ENCODE measurements at places on chromosomes 7 and 10.

DNA sequence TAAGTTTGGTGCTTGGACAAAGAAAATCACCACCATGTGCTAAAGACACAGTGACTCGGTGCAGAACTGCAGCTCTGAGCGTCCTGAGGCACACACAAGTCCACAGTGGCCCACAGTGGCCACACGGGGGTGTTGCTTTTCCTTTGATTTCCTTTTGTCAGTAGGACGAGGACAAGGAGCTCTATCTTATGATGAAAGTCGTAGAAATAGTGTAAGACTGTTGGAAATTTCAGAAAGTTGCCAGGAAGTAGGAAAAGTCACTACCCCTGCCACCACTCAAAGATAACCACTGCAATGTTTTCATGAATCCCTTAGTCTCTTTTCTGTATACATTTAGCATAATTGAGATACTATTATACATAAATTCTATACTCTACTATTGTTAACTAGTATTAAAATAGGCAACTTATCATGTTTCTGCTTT, 146.0 kb downstream of the TNS3 start:
- DNase-seq: no peak

DNA sequence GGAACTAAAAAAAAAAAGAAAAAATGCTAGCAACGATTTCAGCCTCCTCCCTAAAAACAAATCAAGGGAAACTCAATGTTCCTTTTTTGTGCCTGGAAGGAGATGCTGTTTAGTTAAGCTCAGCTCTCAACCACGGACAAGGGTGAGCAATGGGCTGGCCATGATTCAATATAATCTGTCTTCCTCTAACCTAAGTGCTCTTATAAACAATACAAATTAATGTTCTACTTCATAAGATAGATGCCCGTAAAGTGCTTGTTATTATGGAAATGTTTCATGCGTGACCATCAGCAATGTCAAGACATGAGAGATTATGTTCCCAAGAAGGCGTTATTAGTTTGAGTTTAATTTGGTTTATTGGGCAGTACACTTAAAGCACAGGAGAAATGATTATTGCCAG, 320.3 kb downstream of the SFMBT2 start:
- no peak for DNase-seq

- DNase-seq: no peak
Observed at GRCh38 chr10:3104251-3104918, 37.0 kb downstream of the PFKP start.

DNA sequence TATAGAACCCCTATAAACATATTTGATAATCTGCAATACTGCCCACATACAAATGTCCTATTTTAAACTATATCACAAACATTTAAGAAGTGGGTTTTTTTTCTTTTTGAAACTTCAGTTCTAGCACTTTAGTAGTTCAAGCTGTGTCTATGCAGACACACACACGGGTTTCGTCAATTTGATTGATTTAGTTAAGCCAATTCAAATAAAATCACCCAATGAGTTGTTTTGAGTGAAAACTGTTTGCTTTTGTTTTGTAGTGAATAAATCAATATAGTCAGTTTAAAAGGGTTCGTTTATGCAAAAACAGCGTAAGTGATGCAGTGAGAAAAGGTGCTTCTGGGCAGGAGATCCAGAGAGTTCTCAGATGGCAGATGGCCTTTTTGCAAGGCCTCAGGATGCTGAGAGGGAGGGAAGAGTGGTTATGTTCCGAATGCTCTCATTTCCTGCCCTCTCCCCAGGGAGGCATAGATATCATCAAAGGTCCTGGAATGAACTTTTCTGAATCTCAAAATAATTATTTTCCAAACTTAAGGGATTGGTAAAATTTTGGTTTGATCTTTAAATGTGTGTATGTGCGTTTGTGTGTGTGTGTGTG, 102.7 kb downstream of the AGMO start:
- DNase-seq: no peak

DNA sequence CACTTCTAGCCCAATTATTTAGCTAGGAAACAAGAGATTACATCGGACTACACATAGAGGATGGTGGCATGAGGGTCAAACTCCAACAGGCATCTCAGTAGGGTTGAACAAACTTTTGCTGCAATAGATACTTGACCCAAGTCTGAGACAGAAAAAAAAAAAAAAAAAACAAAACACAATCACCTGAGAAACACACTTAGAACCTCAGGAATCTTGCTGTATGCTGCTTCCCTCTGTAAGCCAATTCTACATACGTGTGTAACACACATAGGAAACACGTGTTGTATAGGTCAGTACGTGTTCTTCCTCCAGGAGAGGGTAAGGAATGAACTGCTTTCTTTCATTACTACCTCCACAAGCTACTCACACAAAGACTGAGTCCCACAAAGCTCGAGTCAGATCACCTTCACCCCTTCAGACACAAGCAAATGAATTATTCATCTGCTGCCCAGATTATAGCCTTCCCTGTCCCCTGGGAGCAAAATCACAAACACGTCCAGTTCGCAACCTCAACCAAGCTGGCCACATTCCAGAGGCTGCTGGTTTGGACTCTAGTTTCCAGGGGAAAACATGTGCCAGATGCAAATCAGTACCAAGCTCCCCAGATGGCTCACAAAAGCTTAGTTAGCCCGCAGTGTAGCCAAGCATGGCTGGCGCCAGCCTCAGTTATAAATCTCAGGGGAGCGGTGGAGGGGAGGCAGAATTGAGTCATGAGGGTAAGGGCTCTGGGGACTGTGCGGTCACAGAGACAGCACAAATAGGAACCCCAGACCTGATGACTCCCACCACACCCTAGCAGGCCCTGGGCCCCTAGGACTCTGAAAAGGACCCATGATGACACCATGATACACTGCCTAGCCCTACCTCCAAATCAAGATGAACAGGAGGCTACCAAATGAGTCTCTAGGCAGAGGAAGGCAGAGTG, 15.1 kb downstream of the PSAP start:
- no peak for DNase-seq

DNA sequence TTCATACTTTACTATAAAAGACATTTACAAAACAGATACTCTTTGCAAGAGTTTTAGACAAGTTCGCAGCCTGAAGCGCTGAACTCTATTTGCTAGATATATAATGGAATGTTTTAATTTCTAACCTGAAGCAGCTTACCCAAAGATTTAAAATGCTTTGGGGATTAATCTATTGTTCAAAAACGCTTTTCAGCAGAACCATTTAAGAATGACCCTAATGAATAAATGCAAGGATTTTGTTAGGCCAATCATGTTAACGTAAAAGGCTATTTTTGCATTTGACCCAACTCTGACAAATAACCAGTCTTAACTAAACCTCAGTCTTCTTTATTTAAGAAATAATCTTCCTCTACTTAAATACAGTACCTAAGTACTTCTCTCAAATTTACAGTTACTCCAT, 406.7 kb upstream of the POT1 start:
- no peak for DNase-seq

- no peak for DNase-seq
Observed at GRCh38 chr10:104018471-104018870, 51.5 kb downstream of the SLK start.

- DNase-seq: no peak
Observed at GRCh38 chr7:133845005-133845404, 282.1 kb upstream of the LRGUK start.

DNA sequence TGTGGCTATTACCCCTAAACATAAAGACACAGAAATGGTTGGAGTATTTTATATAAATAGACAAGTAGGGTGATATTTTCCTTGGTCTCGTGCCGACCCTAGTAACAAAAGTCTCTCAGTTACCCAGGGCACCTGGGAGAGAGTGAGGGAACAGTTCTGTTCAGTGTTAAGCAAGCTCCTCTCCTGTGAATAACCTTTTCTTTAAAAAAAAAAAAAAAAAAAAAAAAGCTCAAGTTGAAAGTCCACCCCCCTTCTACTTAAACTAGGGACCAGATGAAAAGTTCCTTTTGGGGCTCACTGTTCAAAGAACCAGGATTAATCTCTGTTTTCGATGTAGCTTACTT, 636.9 kb upstream of the GALNT17 start:
- no peak for DNase-seq

GRCh38 chr10:88893611-88894010, 13.6 kb downstream of the STAMBPL1 start:
- DNase-seq: no peak

DNA sequence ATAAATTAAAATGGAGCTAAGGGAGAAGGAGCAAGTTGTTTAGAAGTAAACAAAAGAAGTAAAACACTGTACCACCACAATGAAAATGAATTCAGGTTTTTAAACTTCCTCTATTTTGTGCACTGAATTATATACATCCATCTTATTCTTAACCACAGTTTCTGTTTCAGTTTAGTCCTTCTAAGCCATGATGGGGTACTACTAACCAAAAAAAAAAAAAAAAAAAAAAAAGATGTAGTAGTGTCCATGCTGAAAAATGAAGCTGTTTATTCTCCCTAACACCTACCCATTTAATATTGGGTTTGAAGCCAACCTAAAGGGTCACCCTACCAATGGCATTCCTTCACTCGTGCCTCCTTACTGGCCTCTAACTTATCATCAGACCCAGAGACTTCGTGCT, 3.4 kb upstream of the BMPR1A start:
- no peak for DNase-seq

DNA sequence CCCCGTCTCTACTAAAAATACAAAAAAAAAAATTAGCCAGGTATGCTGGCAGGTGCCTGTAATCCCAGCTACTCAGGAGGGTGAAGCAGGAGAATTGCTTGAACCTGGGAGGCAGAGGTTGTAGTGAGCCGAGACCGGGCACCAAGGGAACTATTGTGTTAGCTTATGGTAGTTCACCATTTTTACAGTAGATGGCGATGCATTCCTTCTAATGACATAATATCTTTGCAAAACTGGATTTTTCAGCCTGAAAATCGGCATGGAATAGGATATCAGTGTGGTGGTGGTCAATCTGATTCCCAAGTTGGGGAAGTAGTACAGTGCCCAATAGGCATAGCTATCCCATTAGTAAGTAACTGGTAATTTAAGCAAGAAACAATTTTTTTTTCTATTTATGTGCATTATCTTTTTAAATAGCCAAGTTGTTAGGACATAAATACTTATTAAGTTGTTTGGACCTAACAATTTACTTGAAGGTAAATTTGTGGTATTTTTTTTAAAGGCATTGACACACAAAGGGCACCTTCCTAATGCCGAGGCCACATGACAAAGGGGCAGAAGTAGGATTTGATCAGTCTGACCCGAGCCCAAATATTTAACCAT, 17.6 kb upstream of the IMPDH1 start:
- DNase-seq: peak; percentile 21

DNA sequence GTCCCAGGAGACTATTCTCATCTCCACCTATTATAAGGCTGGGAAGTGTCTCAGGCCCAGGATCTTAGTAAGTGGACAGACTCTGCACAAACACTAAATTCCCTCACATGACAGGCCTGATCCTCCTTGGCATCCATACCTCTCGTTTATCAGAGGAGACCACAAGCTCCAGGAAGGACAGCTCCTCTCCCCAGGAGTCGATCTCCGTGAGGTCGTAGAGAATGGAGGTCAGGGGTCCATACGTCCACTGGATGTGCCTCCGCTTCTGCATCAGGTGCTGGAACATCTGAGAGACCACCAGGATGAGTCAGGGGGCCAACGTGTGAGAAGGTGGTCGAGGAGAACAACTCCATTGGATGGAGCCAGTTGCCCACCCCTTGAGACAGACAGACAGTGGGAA, 5.6 kb downstream of the TRPV5 start:
- DNase-seq: no peak

Measured in SHP77 treated with DMSO at 0.1 percent for 48 hours (cell line).